ENCODE measurements at places on chromosomes 7 and 10.

- DNase-seq, result no peak
Measured at GRCh38 chr7:114759347-114760062, 162.4 kb upstream of the MDFIC start.

GRCh38 chr7:5773661-5774086, 7.8 kb downstream of the RNF216 start:
- DNase-seq, result peak; percentile 98

- no peak for DNase-seq
Measured at GRCh38 chr7:99607548-99607947, 9.2 kb upstream of the ZSCAN25 start.

- DNase-seq, result no peak
Measured at GRCh38 chr7:6168477-6168868, 104.0 kb downstream of the CYTH3 start.

GRCh38 chr10:80473692-80474596, 19.8 kb downstream of the TSPAN14 start:
- DNase-seq, result peak; percentile 92

DNA sequence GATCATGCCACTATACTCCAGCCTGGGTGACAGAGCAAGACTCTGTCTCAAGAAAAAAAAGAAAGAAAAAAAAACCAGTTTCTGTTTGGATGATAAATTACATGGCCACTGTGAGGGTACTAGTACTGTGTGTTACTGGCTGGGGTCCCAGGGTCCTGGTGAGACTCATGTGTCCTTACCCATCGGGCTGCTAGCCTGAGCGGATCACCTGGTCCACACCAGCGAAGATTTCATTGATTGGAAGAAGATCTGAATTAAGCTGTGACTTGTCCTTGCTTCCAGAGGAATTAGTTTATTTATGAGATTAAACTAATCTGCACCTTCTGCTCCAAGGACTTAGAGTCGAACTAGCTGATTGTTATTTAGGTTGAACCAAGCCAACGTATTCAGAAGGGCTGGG, 40.0 kb upstream of the BAMBI start:
- DNase-seq, result no peak

DNA sequence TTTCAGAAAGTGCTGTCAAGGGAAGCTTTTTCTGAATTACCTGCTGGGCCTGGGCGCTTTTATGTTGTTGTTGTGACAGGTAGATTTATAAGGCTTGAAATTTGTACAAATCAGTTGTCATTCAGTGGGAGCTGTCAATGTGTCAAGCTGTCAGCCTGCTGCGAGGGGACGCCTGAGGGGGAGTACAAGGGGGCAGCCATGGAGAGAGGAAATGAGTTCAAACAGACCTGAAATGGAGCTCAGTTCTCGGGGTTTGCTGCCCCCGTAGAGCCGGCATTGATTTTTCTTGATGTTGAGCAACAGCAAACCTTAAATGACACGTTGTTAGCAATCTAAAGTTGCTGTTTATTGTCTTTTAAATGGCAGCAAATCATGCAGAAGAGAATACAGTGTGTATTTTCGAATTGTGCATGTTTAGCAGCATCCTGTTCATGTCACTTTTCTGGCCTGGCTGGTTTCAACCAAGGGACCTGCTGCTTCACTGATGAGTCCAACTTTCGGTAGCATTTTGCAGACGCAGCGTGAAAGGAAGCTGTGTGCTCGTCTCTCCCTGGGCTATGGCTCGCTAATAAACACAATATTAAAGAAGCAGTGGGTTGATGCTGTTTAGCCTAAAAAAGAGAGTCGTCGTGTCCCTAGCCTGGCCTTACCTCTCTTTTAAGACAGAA, 166.5 kb downstream of the LRMDA start:
- DNase-seq, result no peak

DNA sequence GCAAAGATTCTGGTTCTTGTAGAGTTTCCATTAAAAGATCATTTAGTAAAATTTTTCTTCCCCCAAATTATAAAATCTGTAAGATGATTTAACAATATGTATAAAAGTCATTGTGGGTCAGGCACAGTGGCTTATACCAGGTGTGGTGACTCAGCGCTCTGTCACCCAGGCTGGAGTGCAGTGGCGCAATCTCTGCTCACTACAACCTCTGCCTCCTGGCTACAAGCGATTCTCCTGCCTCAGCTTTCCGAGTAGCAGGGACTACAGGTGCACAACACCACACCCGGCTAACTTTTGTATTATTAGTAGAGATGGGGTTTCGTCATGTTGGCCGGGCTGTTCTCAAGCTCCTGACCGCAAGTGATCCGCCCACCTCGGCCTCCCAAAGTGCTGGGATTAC, 68.0 kb downstream of the SEPTIN14 start:
- DNase-seq, result no peak

DNA sequence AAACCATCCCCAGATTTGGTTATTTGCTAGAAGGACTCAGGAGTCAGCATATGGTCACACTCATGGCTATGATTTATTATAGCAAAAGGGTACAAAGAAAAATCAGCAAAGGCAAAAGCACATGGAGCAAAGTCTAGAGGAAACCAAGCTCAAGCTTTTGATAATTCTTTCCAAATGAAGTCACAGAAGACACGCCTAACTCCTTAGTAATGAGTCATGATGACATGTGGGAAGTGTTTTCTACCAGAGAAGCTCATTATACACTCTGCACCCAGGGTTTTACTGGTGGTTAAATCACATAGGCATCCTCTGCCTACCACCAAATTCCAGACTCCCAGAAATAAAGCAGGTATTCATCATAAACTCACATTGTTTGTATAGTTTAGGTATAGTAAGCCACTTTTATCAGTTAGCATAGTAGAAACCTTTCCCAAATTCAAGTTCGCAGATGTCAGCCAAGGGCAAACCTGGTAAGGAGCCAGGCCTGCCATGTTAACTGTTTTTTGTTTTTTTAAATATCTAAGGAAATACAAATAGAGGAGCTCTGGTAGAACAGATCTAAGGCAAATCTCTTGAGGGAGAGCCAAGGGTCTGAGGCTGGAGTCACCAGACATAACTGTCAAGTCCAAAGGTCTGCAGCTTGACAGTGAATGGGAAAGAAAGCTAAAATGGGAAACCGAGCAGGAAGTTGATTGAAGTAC, 15.4 kb upstream of the HIBADH start:
- peak; percentile 93 for DNase-seq

GRCh38 chr10:69051303-69051702, 36.6 kb upstream of the SRGN start:
- no peak for DNase-seq

DNA sequence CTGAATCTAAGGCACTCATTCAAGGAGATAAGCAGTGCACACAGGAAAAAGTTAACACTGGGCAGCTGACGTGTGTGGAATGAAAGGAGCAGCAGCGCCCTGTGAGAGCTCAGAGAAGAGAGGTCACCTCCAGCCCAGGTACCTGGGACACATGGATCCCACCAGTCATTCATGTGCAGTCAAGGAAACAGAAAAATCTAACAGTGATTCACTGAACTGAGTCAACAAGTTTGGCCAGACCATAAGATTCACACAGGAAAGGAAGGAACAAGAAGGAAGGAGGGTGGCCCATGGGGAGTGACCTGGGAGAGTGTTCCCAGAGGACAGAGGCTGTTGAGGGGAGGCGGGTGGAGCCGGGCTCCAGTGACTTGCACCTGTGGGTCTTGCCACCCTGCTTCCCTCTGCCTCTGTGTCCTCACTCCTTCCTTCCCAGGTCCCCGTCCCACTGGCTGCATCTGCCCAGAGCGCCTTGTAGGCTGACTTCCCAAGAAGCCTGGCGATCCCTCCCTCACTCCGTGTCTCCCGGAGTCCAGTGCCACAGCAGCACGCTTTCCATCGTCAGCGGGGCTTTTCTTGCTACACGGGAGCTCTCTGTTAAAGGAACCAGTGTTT, 27.7 kb downstream of the RNF32 start:
- peak; percentile 35 for DNase-seq

GRCh38 chr7:84294847-84295455, 100.4 kb upstream of the SEMA3A start:
- DNase-seq, result no peak

GRCh38 chr10:62373995-62374861, at the start of gene ZNF365:
Gene ZNF365, plus strand, starts transcription at chr10:62374369. Its CDS starts 1,825 bp downstream, at chr10:62376194.
- DNase-seq, result peak; percentile 49
